Stimulated activated CD4-positive, alpha-beta T cell treated with anti-CD3 and anti-CD28 coated beads, Interleukin-1b, Interleukin-23, amount 100 ng/mL, for 1 hour (primary cell): ENCODE measurements at places on chromosomes 5 and 9.

DNA sequence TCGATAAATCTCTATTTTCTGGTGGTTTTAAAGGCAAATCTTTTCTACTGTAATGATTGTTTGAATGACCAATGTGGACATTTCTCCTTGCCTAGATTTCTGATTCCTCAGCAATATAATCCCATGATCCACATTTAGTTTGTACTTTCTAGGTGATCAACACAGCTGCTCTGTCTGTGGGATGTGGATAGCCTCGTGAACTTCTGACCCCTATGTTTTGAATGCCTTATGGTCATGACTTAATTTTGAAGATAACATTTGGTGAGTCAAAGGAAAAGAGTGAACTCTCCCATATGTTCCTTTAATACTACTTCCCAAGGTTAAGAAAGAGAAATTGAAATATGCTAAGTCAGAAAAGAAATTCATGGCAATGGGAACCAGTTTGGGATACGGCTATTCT, 147.5 kb downstream of the CAVIN4 start:
- DNase-seq = no peak

GRCh38 chr5:110063640-110064602, 374.2 kb downstream of the MAN2A1 start:
- no peak for DNase-seq

DNA sequence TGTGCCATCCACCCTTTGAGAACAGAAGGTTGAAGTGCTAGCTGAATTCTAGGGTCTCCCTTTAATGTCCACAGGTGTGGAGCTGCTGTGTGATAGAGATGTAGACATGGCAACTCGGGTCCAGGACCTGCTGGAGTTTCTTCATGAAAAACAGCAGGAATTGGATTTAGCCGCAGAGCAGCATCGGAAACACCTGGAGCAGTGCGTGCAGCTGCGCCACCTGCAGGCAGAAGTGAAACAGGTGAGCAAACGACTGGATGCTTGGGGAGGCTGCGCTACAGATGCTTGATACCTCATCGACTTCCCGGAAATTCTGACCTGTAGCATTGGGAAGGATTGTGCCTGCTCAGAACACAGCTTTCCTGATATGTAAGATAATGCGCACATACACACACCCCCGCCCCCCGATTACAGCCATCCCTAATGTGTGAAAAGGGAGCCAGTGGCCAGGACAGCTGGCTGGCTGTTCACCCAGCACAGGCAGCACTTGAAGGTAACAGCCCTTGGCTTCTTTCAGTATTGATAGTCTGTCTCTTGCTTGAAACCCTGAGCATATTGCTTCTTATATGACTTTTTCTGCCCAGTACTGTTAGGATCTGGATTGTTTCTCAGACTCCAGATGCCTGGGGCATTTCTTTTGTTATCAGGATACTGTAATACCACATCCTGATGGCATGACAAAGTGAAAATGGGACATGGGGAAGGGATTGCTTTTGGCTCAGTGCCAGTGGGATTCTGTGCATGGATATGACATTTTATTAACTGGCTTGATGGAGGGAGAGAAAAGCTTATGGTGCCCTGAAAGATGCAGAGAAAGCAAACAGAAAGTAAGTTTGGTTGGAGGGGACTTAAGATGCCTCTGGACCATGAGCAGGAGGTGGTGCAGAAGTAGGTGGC, 216.8 kb upstream of the OTULINL start:
- no peak for DNase-seq

DNA sequence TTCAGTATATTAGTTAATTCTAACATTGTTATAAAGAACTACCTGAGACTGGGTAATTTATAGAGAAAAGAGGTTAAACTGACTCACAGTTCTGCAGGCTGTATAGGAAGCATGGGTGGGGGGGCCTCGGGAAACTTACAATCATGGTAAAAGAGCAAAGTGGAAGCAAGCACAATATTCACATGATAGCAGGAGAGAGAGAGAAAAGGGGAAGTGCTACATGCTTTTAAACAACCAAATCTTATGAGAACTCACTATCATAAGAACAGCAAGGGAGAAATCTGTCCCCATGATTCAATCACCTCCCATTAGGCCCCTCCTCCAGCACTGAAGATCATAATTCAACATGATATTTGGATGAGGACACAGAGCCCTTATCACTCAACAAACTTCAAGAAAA, 324.9 kb downstream of the ZNF608 start:
- DNase-seq = no peak

DNA sequence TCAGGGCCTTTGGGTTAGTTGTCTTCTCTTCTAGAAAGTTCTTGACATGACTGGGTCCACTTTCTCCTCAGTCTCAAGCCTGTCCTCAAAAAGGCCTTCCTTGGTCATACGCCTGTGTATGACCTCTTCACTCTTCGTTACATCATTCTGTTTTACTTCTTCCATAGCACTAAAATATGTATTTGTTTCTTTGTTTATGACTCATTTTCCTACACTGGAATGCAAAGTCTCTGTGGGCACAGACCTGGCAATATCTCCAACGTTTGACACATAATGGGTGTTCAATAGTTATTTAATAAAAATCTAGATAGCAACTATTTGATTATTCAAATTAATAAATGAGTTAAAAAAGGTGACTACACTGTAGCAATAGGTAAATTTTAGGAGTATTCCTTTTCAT, 85.1 kb downstream of the YIPF5 start:
- DNase-seq = no peak

GRCh38 chr5:11483630-11484029, 420.6 kb downstream of the CTNND2 start:
- no peak for DNase-seq

DNA sequence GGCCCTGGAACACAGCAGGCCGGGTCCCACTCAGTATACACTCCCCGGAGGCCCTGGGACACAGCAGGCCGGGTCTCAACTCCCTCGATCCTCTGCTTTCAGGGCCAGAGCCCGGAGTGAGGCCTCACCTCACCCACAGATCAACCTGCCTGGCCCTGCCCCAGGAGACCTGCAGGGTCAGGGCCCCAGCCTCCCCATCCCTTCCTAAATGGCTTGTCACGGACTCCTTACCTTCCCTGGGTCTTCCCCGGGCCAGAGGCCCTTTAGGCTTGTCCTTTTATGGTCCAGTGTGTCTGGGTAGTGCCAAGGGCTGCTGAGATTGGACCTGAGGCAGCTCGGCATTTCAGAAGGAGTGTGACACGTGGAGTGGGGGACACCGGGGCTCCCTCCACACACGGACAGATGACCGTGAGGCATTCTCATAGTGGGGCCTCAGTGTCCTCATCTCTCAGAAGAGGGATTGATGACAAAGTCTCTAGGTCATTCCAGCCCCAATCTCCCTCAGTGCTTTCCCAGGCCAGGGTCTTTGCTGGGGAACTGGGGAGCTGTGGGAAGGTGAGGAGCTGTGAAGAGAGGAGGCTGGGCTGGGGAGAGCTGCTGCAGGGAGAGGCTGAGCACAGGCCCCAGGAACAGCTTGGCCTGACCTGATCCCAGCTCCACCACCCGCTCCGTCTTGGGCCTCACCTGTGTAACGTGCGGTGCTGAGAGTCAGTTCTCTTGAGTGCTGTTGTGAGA, 18.0 kb upstream of the PLEKHG4B start:
- DNase-seq = no peak

DNA sequence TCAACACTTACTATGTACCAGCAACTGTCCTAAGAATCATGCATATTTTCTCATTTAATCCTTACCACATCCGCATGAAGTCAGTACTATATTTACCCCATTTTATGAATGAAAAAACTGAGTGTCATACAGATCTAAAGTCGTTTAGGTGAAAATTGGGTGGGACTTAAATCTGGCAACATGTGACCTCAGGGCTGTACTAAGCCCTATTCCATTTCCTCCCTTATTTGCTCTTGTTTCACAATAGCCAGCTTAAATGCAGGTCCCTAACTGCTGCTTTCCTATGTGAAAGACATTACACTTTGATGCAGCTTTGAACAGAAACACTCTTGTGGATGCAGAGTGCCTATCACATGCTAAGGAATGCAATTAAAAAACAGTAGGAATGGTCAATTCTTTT, 2.5 kb upstream of the RAB14 start:
- DNase-seq = no peak

- DNase-seq = no peak
Observed at GRCh38 chr5:151224372-151224771, 480 bp upstream of the CCDC69 start.

DNA sequence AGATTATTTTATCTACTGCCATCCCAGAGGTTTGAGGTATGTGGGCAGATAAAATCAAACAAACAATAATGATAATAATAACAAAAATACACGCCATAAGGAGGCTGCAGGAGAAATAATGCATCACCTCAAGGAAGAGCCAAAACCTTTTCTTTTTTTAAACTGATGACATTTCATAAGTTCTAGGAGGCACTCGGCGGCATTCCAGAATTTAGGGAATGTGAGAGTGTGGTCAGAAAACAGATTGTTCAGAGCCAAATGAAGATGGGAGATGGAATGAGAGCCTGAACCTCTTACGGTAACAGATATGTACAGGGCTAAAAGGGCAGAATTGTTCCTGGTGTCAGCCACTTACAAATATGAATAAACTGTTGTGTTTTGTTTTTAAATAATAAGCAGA, 615.0 kb upstream of the CHD1 start:
- DNase-seq = no peak
